Esophagus muscularis mucosa (tissue), 4 donors: ENCODE measurements at places on chromosomes 6 and 20. TPM values are rescaled to one million over a fixed set of nuclear protein-coding genes. Genes with fewer than 3 reads are reported as not detected.

Gene TPX2
- 0.26 TPM for total RNA-seq

DNA sequence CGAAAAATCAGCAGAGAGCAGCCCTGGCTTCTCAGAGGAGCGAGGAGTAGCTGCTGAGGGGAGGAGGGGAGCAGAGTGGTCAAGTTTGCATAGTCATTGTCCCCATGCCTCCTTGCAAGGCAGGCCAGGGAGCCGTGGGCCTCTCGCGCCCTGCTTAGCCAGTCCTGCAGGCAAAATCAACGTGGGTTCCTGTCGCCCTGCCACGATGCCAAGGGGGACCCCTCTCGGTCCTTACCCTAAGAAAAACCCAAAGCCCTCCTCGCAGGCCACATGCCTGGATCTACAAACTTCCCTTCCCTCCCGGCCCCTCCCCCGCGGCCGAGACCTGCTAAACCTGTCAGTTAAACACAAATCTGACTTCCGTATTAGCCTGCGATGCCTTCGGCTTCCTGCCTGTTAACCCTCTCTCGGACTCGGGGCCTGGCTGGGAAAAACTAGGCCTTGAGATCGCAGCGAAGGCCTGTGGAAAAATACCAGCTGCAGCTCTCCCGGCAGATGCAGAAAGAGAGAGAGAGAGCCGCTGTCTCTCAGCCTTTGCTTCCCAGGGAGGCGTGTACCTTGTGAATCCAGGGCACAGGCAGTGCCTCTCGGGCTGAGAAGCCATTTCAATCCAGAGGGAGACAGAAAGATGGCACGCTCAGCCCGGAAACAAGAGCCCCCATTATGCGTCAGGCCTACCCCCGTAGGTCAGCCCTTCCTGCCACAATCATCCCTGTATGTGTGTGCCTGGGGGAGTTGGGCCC is 968 bp upstream of the ZMYND8 start:
- DNase-seq = peak; percentile 94
- no peaks in the 10 kb centered on the region for H3K36me3 ChIP-seq
- H3K27me3 ChIP-seq = no peaks in the 10 kb centered on the region
- peak overlapping the region; percentile 33 for H3K4me3 ChIP-seq

Gene GSTA3
- total RNA-seq = not detected

Gene VIP
- total RNA-seq = 49.4 TPM

- no peaks in the 10 kb centered on the region for H3K27me3 ChIP-seq
- H3K36me3 ChIP-seq = no peaks in the 10 kb centered on the region
- H3K4me1 ChIP-seq = peaks cover 8% of the 10 kb centered on the region
- H3K27ac ChIP-seq = no peak overlapping the region
Measured at GRCh38 chr6:89977808-89978748, 83.8 kb downstream of the GJA10 start.

DNA sequence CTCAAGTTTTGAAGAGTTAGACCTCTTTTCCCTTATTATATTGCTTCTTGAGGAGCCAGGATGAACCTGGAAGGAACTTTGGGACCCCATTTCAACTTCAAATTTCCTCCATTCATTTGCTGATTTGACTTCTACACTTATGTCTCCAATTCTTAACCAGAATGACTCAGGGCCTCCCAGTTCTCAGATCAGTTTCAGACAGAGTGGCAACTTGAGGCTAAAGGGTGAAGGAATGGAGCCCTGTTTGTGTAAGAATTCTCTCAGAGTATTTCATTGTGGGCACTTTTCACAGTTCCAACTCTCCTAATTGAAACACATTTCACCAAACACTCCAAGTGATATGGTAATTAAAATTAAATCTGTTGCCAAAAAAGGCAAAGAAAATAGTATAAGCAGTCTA is 109.0 kb upstream of the FLRT3 start:
- H3K4me1 ChIP-seq = no peaks in the 10 kb centered on the region
- H3K36me3 ChIP-seq = no peaks in the 10 kb centered on the region
- no peak for DNase-seq
- no peak overlapping the region for H3K4me3 ChIP-seq
- no peak overlapping the region for H3K27ac ChIP-seq

Gene FABP7
- not detected for total RNA-seq

GRCh38 chr6:141914646-141915045 is 218.1 kb upstream of the GJE1 start:
- H3K4me1 ChIP-seq = no peaks in the 10 kb centered on the region
- no peak overlapping the region for H3K27ac ChIP-seq
- H3K36me3 ChIP-seq = no peaks in the 10 kb centered on the region
- no peak for DNase-seq
- no peaks in the 10 kb centered on the region for H3K27me3 ChIP-seq

DNA sequence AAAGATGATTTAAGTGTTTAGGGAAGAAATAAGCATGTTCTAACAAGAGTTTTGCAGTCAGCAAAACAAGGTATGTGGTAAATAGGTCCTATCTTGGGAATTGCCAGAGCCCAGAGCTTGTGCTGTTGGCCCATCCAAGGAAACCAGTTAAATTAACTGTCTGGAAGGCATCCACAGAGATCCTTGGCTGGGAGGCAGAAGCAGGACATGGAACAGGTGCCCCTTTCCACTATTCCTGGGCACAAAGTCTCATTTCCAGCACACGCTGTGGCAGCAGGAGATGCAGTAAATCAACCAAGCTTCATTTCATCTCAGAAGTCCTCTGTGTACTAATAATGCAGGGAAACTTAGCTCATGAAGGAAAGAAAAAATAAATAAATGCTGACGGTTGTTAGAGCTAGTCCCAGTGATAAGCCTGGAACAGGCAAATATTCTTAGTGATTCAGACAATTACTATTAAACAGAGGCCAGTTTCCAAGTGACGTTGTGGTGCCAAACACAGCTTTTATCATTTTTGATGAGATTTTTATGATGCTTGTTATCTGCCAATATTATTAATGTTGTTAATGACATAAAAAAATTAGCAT is 39.8 kb upstream of the SNAP25 start:
- DNase-seq = no peak
- H3K4me1 ChIP-seq = no peaks in the 10 kb centered on the region
- no peak overlapping the region for H3K27ac ChIP-seq
